ENCODE measurements at places on chromosomes 4 and X. TPM values are rescaled to one million over a fixed set of nuclear protein-coding genes. Genes with fewer than 3 reads are reported as not detected.

NUDT10 gene
- 0.64 TPM for total RNA-seq

MAGEA3 gene
- not detected for total RNA-seq

DNA sequence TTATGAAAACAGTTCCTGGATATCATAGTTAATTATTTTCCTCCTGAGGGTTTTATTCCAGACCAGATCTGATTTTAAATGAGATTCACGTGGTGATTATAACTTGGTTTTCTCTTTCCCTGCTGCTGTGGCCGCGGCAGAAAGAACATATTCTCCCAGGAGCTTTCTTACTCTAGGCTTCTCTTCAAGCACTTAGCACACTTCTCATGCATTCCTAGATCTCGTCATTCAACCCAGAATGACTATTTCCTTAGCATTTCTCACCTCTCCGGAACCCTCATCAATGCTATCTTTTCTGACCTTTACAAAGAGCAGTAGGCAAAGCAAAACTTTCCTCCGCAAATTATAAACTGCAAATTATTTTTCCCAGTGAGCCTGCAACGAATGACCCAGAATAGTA is 122.9 kb downstream of the GPAT3 start:
- no peak for DNase-seq

DNA sequence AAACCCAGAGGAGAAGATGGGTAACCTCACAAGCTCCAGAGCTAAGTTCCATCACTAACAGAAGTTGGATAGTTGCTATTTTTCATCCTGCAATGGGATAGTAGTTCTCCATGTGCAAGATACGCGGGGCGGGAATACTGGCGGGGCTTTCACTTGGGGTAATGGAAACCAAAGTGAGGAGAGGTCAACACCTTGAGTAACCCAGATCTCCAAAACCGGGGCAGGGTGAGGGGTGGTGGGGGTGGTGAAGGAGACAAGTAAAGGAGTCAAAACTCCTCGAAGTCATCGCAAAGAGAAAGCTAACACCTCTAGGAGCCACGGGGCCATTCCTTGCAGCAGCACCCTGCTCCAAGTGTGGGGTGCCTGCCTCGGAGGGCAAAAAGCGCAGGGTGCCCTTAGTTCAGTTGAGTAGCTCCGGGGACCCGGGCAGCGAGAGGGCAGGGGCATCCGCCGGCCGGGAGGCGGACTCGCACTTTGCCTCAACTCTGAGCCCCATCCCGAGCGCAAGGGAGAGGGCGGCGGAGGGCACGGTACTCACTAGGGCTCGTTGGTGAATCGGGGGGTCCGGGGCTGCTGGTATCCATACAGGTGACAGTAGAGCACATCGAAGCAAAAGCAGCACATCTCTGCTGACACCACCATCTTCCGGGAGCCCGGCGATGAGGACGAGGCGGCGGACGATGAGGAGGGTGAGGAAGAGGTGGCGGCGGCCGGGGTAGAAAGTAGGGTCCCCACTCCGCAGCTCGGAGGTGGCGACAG is 645 bp downstream of the AMMECR1 start:
- DNase-seq: no peak

GRCh38 chrX:82912382-82912781 is 595.7 kb upstream of the POU3F4 start:
- DNase-seq: no peak

DNA sequence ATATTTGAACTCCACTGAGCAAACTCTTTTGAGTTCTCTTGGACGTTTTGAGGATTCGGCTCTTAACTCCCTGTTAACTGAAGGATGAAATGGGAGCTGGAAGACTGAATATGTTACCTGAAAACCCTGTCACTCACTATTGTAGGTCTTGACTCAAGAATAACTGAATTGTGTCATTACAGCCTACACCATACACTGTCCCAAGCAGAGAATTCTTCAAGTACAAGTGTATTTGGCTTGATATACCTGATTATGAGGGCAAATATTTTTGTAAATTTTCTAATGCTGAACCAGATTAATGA is 276.1 kb downstream of the CFAP299 start:
- no peak for DNase-seq

GRCh38 chr4:126807132-126807531 is 825.6 kb upstream of the INTU start:
- DNase-seq: no peak

All from breast epithelium (tissue), 4 donors.